Hematopoietic multipotent progenitor cell treated with erythropoietin and hydrocortisone succinate and interleukin-3 and kit ligand, for 6 days (in vitro differentiated cells): ENCODE measurements at places on chromosomes 2 and 18.

DNA sequence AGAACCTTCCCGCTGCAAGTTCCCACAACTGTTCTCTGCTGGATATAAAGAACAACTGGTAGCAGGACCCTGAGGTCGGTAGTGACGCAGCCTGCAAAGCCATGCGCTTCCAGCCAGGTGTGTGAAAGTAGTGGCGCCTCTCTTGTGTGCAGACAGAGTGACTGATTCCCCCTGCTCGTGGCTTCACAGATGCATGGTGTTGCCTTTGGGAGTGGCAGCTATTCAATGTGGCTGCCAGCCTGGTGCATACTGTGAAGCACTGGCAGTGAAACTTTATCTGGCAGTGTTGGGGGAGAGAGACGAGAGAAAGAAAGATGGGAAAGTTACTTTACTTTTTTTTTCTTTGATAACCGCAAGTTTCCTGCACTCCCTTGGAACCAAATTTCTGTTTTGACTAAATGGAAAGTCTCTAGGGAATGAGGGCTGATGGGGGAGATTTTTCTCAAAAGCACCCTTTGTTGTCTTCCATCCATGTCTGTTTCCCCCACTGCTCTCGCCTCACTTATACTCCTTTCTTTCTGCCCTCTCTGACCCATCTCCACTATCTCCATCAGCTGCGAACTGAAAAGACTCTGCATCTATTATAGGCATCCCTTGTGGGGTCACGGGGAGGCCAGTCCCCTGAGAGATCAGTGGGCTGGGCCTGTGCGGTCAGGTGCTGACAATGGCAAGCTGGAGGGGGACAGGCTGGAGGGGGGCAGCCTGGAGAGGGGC is 90.0 kb upstream of the TNP1 start:
- DNase-seq, result no peak

GRCh38 chr2:144438801-144439631 is 80.9 kb downstream of the ZEB2 start:
- DNase-seq, result no peak

GRCh38 chr2:235583144-235583543 is 89.3 kb downstream of the AGAP1 start:
- no peak for DNase-seq

GRCh38 chr2:15905986-15906491 is 34.3 kb upstream of the MYCN start:
- DNase-seq, result no peak

- no peak for DNase-seq
Measured at GRCh38 chr2:145025382-145025781, 505.5 kb upstream of the ZEB2 start.

GRCh38 chr2:145034511-145034910 is 514.6 kb upstream of the ZEB2 start:
- no peak for DNase-seq

GRCh38 chr2:241226723-241227572 is 38.5 kb downstream of the ANO7 start:
- no peak for DNase-seq

DNA sequence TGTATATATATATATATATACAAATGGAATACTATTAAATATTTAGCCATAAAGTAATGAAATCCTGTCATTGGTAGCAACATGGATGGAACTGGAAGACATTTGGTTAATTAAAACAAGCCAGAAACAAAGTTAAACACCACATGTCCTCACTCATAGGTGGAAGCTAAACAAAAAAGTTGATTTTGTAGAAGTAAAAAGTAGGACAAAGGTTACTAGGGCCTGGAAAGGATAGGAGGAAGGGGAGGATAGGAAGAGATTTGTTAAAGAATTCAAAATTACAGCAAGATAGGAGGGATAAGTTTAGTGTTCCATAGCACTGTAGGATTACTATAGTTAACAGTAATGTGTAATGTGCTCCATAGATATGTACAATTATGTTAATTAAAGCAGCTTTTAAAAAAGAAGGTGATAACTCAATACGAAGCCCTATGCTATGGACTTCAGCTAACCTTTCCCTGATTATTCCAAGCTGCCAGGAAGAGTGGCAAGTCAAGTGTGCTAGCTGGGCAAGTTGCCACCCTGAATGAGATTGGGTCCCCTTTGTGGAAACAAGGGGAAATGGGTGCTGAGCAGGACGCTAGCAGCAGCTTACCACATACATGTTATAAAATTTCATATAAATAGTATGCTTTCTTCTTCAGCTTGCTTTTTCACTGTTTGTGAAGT is 12.3 kb downstream of the MERTK start:
- no peak for DNase-seq

- peak; percentile 76 for DNase-seq
Measured at GRCh38 chr2:44358503-44358902, 2.8 kb downstream of the PREPL start.

GRCh38 chr18:1505856-1506255 is 601.2 kb downstream of the ADCYAP1 start:
- no peak for DNase-seq

DNA sequence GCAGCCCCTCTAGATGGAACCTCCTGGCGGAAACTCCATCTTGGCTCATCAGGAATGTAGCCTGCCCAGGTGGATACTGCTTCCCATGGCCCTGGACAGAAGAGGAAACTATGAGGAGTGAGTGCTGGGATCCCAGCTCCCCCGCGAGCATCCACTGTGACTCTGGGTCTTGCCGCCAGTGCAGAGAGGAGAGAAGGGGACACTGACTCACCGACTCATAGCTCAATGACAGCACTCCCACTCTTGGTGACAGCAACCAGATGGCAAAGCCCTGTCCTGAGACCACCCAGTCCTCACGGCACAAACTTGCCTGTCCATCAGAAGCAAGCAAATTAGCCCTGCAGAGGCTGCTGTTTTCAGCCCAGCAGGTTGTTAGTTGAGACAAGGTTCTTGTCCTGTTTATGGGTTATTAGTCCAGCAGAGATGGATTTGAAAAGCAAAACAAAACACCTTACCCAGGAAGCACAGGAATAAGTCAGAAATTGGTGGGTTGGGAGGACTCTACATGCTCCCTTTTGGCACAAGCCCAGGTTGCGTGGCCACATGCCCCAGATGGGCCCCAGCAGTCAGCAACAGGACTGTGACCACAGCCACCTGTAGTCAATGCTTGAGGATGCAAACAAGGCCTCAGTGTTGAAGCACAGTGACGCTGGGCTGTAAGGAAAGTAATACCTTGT is 111.5 kb upstream of the GLI2 start:
- no peak for DNase-seq

DNA sequence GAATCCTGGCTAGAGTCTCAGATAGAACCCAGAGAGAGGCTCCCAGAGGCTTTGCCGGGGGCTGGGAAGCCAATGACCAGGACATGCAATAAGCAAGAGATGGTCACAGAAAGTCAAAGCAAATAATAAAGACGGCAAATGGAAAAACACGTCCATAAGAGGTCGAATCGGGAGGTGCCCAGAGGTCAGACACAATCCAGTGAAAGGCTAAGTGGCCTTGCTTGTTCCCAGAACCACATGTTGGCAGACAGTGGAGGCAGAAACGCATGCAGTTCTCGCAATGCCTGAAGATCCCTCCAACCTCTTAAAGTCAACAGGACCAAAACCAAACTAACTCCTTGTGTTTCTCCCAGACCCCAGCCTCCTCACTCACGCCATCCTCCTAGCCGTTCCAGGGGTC is 3.0 kb downstream of the CYB5A start:
- DNase-seq, result no peak

DNA sequence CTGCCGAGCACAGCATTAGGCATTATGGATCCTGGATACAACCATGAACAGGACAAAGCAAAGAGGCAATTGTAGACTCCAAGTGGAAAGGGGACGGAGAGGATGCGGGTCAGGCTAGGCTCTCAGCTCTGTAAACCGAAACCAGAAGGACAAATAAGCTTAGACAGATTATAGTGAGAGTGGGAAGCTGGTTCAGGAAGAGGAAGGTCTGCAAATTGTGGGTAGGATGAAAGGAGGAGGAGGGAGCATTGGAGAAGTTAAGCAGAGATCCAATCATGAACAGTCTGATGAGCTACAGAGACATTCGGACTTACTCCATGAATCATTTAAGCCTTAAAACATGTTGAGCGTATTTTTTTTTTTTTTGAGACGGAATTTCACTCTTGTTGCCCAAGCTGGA is 3.0 kb downstream of the MSH6 start:
- peak; percentile 36 for DNase-seq

DNA sequence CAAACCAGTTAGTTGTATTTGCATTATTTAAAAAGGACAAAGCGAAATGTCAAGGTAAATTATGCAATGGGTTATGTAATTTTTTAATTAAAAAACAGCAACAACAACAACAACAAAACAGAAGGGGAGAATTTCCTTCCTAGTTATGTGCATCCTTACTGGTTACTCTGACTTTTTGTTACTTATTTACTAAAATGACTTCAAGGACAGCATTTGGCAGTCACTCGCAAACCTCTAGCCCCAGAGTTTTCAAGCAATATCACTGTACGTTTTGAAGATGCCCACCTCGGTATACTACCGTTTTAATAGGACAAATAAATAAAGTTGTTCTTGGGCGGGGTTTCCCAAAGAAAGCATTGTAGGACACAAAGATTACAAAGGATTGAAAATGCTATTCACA is 24.7 kb upstream of the MRO start:
- DNase-seq, result no peak

DNA sequence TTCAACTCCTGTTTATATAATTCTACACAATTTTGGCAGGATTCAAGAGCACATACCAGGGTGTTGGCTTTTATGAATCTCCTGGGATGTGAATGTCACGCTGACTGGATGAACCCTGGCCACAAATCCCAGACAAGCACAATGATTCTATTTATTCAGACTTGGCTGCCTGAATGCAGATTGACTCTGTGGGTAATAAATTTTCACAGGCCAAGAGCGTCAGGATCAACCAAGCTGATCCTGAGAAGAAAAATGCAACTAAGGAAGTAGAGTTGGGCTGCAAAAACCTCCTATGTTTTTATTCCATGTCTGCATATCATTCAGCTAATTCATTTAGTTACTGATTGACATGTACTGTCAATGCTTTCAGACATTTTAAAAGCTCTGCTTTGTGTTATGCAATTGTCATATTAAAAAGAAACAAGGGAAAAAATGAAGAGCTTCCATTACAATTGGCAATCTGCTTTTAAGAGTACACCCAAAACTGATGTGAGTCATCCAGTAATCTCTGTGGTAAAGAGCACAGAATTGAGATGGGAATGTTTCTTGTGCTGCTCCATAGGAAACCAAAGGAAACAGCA is 173.0 kb upstream of the REV1 start:
- DNase-seq, result no peak

DNA sequence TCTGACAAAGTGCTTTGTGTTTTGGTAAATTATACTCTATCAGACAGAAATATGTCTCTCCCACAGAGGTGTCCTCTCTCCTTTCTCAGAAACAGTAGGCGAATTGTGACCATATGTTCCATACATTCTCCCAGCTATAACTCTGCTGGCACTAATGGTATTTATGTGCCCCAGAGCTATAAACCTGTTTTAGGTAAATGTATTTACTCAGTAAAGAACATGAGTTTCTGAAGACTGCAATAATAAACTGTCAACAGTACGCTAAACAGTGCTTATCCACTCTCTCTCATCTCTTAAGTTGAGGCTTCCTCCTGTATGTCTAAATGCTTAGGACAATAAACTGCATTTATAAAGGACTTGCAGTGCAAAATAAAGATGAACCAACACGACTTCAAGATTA is 58.5 kb downstream of the ITGA4 start:
- DNase-seq, result no peak

- no peak for DNase-seq
Measured at GRCh38 chr2:210063306-210063705, 60.9 kb downstream of the RPE start.

- peak; percentile 61 for DNase-seq
Measured at GRCh38 chr2:39394516-39394961, 42.5 kb downstream of the MAP4K3 start.

- peak; percentile 79 for DNase-seq
Measured at GRCh38 chr18:24271381-24272228, 126.0 kb downstream of the OSBPL1A start.

GRCh38 chr2:42053791-42054701 is 6.2 kb downstream of the PKDCC start:
- no peak for DNase-seq

DNA sequence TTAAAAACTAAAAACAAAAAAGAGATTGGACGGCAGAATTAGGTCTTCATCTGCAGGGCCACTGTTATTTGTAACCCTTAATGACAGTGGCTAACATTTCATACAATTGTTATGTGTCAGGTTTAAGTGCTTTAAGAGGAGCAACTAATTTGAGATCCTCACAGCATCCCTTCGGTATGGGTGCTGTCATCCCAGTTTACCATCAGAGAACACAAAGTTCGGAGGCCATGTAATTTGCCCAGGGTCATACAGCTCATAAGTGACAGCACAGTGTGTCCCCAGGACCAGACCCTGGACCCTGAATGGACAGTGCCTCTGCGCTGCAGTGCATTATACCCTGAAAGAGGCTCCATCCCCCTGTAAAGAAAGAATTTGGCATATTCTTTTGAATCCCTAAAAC is 114.7 kb downstream of the FEZ2 start:
- DNase-seq, result no peak

- no peak for DNase-seq
Measured at GRCh38 chr18:79533146-79533545, 137.4 kb downstream of the NFATC1 start.

DNA sequence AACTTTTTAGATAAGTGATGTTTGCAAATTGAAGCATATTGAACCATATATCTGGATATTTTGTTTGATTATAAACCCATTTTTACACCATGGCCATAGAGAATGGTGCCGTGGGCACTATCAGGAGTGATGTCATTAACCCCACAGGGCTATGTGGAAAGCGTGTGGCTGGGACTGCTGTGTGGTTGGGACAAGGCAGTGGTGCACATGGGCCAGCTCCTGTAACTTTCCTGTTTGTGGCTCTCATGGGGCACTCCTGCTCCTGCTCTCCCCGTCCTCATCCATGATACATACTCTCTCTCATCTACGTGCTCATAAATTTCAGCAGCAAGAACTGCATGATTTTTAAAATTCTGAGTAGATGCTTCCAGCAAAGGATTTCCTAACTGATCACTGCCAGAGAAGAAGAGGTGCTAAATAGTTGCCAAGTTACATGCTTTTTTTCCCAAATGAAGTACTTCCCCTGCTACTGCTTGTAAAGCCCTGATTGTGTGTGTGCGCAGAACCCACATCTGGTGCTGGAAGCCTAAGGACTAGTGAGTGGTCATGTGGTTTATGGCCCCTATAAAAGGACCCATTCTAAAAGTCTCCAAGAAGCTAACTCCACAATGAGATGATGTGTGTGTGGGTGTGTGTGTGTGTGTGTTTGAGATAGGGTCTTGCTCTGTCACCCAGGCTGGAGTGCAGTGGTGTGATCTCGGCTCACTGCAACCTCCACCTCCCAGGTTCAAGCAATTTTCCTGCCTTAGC is 240.8 kb downstream of the NEDD4L start:
- DNase-seq, result peak; percentile 8

- DNase-seq, result no peak
Measured at GRCh38 chr2:16050261-16050907, 110.0 kb downstream of the MYCN start.
